ENCODE measurements at places on chromosomes 2 and 18.
A peak's percentile ranks its signal among the peaks of the same experiment; 100 is the strongest.

DNA sequence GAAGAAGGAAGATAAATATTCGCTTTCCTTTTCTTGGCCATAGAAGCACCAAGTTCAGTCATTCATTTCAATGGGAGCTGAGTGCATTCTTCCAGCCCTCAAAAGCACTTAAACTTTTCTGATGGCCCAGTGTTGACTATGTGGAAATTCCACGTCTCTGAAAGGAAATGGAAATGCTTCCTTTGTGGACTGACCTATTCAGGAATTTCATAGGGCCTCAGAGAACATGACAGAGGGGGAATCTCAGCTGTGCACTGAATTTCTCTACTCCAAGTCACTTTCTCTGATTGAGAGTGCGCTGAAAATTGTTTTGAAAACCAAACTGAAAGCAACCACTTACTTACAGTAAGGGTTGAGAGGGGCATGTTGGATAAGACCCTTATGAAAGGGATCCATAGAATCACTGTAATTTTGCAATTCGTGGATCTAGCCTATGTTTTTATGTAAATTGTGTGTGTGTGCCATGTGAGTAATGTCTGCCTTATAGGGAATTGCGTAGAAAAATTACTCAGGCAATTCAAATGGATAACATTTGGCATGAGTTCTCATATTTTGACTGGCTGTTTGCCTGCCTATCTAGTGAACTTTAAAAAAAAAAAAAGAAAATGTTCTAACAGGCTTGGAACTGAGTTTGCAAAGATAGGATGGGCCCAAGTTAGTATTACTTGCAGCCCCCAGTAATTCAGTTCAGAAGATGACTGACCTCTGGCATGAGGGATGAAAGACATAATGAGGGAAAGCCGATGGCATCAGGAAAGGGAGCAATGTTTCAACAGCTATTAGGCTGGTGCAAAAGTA lies 437.0 kb downstream of the PTPRM start:
- DNase-seq = peak; percentile 17

DNA sequence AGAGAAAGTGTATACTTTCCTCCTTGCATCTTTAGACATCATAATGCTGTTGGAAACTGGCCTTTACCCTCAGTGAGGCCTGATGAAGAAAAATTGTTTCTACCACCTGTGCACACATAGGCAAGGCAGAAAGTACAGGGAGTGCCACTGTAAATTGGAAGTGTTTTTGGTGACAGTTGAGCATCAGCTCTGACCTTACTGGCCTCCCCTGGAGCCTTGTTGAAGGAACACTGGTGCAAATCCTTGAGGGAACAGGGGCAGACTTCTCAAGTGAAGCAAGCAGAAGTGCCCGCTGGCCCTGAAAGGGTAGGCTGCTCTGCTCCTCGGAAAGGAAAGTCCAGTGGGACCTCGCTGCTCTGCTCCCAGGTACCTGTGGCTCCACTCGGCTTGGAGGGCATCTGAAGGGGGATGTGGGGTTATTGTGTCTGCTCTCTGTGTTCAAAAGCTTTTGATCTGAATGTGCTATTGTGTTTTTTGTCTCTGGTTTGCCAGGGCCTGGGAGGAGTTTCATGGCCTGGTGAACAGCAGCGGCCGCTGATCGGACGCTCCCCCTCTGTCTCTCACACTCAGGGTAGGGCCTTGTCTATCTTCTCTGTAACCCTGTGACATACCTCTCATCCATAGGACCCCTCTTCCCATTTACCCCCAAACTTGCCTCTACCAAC lies 23.4 kb downstream of the EIF4E2 start:
- DNase-seq = no peak

DNA sequence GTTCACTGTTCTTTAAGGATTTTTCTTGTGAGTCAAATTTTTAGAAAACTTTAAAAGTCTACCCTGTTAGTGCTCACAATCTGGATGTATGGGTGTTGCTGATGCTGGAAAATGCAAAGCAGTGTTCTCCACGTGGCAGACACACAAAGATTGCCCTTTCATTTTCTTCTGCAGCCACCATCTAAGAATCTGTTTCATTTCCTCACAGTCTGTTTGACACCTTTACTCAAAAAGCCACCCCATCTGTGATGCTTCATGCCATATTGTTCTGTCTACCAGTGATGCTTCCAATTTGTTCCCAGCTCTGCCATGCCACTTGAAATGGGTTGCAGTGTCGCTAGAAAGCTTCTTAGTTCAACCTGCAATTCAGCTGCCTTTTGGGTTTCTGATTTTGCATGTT lies 464.2 kb upstream of the UBE2E3 start:
- no peak for DNase-seq

- peak; percentile 41 for DNase-seq
Measured at GRCh38 chr2:223896833-223897311, 48.3 kb downstream of the WDFY1 start.

GRCh38 chr2:32384529-32384928 lies 27.7 kb downstream of the BIRC6 start:
- no peak for DNase-seq

DNA sequence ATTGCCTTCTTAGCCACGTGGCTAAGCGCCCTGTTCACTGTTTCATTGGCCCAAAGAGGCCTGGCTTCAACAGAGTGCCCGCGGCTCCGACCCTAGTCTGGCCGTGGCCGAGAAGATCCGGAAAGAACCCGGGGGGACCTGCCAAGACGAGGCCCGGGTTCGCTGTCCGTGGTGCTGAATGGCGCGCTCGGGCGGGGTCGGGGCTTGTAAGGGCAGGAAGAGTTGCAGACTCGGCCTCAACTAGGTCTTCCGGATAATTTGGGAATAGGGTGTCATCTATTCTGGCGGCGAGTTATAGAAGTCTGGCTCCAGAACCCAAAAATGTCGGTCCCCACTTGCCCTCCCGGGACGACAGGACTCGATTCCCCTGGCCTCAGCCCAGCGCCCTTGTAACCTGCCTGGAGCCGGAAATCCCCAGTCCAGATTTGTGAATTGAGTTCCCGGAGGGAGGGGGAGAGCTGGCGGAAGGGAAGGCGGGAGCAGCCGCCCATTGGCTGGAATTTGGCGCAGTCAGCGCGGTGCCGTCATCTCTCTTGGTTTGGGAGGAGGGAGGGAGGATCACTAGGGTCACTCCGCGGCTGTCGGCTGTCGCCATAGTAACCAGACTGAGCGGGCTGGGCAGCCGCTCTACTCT lies 3.5 kb downstream of the CDK5R2 start:
- DNase-seq = no peak

DNA sequence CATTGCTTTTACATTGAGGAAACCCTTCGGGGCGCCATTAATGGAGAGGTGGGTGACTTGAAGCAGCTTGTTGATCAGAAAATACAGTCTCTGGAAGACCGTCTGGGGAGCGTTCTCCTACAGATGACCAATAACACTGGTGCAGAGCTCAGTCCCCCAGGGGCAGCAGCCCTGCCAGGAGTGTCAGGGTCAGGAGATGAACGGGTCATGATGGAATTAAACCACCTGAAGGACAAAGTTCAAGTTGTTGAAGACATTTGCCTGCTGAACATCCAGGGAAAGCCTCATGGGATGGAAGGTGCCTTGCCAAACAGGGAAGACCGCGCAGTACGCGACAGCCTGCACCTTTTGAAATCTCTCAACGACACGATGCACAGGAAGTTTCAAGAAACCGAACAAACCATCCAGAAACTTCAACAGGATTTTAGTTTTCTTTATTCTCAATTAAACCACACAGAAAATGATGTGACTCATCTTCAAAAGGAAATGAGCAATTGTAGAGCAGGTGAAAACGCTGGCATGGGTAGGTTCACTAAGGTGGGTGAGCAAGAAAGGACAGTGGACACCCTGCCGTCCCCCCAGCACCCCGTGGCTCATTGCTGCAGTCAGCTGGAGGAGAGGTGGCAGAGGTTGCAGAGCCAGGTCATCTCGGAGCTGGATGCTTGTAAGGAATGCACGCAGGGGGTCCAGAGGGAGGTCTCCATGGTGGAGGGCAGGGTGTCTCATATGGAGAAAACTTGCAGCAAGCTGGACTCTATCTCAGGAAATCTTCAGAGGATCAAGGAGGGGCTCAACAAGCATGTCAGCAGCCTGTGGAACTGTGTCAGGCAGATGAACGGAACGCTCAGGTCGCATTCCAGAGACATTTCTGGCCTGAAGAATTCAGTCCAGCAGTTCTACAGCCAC lies 45.0 kb downstream of the EMILIN2 start:
- no peak for DNase-seq

- no peak for DNase-seq
Measured at GRCh38 chr18:37534627-37535026, 31.0 kb downstream of the CELF4 start.

- DNase-seq = no peak
Measured at GRCh38 chr2:84878896-84879583, 1.8 kb downstream of the TRABD2A start.

DNA sequence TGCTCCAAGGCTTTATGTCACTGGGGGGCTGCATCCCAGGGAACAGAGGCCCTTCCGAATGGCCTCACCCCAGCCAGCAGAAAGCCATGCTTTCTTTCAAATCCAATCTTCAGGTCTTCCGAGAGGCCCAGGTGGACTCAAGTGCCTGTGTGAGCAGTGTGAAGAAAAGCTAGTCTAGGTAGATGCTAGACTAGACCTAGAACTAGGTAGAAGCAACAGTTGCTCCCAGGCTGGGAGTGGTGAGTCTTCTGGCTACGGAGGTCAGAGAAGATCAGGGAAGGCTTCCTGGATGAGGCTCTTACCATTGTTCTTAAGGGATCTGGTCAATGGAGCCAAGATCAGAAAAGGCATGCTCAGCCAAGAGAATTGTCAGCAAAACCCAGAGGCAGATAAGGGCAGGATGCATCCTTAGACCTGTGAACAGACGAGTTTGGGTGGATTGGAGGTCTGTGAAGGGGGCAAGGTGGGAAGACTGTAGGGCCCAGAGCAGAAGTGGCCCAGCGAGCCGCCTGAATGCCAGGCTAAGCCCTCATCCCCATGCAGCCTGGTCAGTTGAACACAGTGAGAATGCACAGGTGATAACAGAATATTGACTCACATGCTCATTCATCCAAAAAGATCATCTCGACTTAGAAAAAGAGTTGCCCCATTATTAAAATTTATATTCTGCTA lies 110.8 kb downstream of the SMAD7 start:
- DNase-seq = no peak

DNA sequence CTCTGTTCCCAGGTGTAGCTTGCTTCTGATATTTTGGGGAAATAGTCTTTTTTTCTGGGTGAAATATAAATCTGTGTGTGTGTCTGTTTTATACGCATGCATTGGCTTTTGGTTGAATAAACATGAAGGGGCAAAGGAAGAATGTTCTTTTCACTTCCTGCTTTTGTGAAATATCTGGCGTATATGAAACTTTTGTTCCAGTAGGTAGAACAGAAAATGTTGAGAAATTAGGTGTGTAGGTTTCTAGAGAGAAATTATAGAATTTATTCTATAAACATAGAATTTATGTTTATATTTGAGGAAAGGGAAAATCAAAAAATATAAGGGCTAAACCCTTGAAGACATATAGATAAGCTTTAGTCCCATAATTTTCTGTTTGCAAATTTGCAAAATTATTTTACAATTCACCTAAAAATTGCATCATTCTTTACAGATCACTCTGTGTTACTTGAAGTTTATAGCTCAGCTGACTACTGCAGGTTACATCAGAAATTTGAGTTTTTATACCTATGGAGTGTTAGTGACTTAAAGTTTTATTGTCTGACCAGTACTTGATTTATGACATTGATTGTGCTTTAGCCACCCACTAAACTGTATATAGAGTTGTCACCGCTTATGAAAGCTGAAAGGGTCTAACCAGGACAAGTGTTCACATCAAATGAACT lies 116.1 kb downstream of the FAM117B start:
- no peak for DNase-seq

Measured in HCEC 1CT (cell line).